Foreskin keratinocyte (primary cell): ENCODE measurements at places on chromosomes 2 and 18. TPM values are rescaled to one million over a fixed set of nuclear protein-coding genes. Genes with fewer than 3 reads are reported as not detected.

EFEMP1 gene
- total RNA-seq = 109 and 182 TPM in 2 replicates

ACMSD gene
- total RNA-seq = not detected in 2 replicates

SLC9A2 gene
- 0.32 and 0.78 TPM in 2 replicates for total RNA-seq

TNS1 gene
- total RNA-seq = 1.8 and 4.3 TPM in 2 replicates

FAM237A gene
- total RNA-seq = not detected in 2 replicates

RNF152 gene
- total RNA-seq = 13.1 and 14.4 TPM in 2 replicates

ZNF516 gene
- total RNA-seq = 11.7 and 14.6 TPM in 2 replicates

DSG4 gene
- 0.04 TPM in 1 of 2 replicates, not detected in the other for total RNA-seq

GALNT3 gene
- 96.5 and 99.1 TPM in 2 replicates for total RNA-seq

SNORC gene
- total RNA-seq = 0.18 and 0.65 TPM in 2 replicates

CRYGD gene
- total RNA-seq = not detected in 2 replicates

RESP18 gene
- not detected in 2 replicates for total RNA-seq

SPP2 gene
- not detected in 2 replicates for total RNA-seq

APLF gene
- total RNA-seq = 3.0 and 3.2 TPM in 2 replicates

TDRD15 gene
- not detected in 2 replicates for total RNA-seq

ST3GAL5 gene
- total RNA-seq = 30.1 and 36.1 TPM in 2 replicates

UCN gene
- 0.14 and 0.31 TPM in 2 replicates for total RNA-seq

MBD5 gene
- 8.9 and 11.2 TPM in 2 replicates for total RNA-seq

AQP4 gene
- not detected in 2 replicates for total RNA-seq

DQX1 gene
- total RNA-seq = 2.5 and 4.2 TPM in 2 replicates

CHRNA1 gene
- total RNA-seq = not detected in 2 replicates

MREG gene
- 23.5 and 25.9 TPM in 2 replicates for total RNA-seq
